A172 (cell line): ENCODE measurements at places on chromosomes 11 and 22.
A peak's percentile ranks its signal among the peaks of the same experiment; 100 is the strongest.

DNA sequence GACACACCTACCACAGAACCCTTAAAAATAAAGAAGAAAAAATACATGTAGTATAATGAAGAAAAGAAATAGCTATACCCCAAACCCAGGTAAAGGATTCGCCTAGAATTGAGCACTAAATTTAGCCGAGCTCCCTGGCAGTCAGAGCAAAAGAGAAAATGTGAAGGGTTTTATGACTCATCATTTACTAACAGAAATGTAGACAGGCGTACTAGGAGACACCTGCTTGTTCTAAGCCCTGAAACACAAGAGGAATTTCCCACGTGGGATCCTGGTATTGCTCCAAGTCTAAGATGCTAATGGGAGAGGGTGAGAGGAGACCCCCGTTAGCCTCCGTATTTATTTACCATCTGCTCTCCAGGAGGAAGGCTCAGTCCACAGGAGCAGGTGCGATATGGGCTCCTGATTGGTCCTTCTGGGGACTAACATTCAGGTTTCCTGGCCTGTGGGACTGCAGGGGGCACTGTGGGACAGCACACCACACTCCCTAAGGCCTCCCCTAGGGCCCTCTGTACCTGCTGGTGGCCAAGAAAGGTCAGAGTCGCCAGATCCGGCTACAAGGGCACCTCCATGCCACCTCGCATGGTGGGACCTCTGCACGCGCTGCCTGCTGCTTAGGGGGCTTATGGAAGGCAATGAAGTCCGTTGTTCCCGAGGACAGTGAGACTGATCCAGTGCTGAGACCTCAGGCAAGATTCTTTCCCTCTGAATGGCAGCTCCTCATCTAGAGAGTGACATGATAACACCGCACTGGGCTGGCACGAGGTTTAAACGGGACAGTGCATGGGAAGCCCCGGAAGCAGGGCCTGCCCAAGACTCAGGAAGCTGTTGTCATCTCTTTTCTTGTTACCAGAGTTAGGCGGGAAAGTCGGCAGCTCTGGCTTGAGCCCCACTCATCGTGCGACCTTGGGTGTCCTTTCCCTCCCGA is 25.8 kb downstream of the KCNC1 start:
- DNase-seq: peak; percentile 30

GRCh38 chr11:34614344-34615104 is 6.4 kb upstream of the EHF start:
- no peak for DNase-seq

- DNase-seq: no peak
Observed at GRCh38 chr11:118079491-118079890, 2.6 kb downstream of the TMPRSS4 start.

DNA sequence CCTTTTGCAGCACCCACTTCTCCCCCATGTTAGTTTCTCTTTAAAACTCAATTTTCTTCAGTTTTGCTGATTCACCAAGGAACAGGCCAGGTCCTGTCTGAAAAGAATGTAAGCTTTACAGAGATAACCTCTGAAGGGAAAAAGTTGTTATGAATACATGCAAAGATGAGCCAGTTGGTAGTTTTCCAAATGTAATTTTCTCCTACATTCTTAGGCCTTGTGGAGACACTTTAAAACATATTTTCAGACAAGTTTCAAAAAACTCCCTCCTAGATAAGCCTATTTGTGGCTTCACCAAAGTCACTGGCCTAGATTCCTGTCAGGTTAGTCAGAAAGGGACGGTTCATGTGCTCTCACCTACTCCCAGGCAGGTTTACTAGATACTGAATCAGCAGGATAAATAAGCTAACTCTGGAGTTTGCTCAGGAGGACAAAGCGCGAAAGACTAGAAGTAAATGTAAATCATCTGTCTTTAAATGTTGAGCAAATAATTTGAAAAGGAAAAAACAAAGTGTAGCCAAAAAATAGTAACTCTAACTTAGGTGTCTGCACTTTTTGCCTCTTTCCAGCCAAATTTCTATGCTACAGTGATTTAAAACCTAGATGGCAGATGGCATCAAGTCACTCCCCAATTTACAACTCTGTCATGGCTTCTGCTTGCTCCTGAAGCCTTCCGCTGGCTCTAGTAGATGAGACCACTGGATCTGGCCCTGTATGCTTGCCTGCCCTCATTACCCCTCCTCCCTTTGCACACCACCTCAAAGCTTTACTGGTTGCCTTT is 4.9 kb upstream of the ATP6V1E1 start:
- peak; percentile 90 for DNase-seq

GRCh38 chr11:95132956-95133355 is 43.3 kb downstream of the ENDOD1 start:
- DNase-seq: no peak

DNA sequence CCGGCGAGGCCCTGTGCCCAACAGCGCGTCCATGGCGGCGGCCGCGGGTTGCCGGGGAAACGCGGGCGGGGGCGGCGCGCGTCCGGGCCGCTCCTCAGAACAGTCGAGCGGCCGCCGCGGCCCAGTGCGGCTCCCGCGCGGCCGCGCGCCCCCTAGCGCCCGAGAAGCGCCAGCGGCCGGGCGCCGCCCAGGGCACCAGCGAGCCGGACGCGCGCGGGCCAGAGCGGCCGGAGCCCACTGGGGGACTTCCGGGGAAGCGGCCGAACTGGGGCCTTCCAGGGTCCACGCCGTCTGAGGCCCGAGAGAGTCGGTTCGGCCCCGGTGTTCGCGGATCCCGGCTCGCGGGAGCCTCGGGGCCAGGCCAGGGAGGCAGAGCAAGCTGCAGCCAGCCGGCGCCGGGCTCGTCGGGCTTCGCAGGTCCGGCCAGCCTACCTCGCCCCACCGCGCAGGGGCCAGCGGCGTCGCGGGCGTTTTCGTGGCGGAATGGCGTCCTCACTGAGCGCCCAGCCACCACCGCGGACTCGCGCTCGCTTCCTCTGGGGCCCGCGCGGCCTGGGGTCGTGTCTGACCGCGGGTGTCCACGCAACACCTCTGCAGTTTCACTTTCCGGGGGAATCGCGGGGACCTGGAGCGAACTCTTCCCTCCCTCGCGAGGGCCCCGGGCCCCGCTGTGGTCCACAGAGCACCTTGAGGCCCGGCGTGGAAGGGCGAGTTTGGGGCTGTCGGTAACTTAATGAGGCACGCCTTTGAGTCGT is at the start of gene DENND6B:
DENND6B (minus strand) TSS at position 57 of the 755 bp plus-strand sequence; CDS start at position 33, 24 bp downstream.
- DNase-seq: no peak

GRCh38 chr11:106723071-106723470 is 295.2 kb downstream of the GUCY1A2 start:
- no peak for DNase-seq

- peak; percentile 82 for DNase-seq
Observed at GRCh38 chr11:46554213-46555147, 39.3 kb downstream of the AMBRA1 start.
